KG1 (cell line): ENCODE measurements at places on chromosomes 11 and 22.

DNA sequence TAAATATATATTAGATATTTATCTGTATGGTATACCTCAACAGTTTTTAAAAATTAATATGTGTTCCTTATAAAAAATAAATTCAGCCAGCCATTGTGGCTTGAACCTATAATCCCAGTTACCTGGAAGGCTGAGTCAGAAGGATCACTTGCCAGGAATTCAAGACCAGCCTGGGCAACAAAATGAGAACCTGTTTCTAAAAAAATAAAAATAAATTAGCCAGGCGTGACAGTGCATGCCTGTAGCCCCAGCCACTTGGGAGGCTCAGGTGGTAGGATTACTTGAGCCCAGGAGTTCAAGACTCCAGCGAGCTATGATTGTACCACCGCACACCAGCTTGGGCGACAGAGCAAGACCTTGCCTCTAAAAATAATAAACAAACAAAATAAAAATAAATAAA lies 54.9 kb downstream of the PHF21A start:
- DNase-seq: no peak

- DNase-seq: peak; percentile 79
Measured at GRCh38 chr22:46067159-46068111, 82.9 kb upstream of the PPARA start.

GRCh38 chr22:19523240-19524169 lies 705 bp downstream of the CLDN5 start:
- DNase-seq: no peak

GRCh38 chr11:27720277-27720830 lies 20.1 kb upstream of the BDNF start:
- DNase-seq: no peak

DNA sequence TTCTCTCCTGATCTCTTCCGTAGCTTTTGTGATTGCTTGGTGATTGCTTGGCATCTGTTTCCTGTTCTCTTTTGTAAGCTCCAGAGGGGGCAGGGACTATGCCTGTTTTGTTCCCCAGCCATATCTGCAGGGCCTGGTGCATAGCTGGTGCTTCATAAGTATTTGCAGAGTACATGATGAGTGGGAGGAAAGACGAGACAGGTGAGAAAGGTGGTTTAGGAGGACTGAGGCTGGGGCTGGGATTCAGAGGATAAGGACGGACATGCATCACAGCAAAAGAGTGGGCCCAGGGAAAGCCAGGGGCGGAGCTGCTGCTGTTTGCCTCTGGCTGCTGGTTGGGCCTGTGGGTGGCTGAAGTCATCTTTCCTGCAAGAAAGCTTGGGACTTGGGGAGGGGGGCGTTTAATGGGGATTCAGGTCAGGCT lies 62.4 kb downstream of the DSCAML1 start:
- DNase-seq: peak; percentile 18

DNA sequence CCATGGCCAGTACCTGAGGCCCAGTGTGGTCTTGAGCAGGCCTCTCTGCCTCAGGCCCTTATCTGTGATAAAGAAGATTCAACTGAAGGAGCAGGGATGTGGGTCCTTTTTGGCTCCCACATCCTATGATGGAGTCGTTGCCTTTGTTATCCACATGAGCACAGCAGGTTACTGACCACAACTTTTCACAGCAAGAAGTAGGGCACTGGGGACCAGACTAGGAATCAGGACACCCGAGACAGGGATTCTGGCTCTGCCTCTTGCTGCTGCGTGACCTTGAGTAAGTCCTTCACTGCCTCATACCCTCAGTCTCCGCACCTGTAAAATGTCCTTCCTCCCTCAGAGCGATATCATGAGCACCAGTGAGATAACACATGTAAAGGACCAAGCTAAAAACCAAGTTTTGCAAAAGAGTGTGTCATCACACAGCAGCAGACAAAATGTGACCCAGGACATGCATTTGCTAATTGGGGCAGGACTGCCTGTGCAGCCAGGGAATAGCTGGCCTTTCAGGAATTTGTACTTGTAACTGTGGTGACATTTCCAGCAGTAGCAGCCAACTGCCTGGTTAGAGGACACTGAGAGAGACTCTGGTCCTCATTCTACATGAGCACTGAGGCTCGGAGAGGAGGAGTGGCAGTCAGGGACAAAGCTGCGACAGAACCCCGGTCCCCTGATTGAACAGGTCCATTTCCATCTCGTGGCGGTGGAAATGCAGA lies 13.2 kb upstream of the SMIM35 start:
- DNase-seq: no peak

DNA sequence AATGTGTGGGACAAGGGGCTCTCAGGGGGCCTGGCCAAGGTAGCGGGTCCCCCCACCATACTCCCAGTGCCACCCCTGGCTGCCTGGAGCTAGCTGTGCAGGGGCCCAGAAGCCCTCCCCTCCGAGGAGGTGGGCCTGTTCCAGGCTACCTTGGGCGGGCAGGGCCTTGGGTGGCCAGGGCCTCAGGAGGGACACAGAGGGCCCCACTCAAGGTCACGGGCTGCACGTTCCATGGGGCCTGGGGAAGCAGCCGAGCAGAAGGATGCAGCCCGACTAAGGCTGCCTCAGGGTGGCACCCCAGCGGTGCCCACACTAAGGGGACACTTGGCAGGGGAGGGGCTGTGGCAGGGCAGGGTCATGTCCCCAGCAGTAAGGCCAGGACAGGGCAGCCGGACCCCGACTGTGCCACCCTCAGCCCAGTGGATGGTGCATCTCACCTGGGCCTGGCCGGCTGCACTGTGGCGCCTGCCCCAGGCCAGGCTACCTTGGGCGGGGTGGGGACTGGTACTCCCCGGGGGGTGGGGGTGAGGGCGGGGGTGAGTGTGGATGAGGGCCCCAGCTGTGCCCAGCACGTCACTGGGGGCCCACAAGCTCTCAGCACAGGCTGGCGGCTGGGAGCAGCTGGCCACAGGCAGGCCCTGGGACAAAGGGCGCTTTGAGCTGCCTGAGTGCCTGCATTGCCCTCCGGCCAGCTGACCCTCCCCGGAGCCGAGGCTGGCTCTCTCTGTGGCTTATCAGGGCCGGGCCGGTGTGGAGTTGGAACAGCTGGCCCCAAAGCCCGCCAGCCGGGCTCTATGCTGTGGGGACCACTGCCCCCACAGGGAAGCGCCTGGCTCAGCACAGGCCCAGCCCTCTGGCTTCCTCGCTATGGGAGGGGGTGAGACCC lies 117.1 kb downstream of the KCNQ1 start:
- DNase-seq: no peak

DNA sequence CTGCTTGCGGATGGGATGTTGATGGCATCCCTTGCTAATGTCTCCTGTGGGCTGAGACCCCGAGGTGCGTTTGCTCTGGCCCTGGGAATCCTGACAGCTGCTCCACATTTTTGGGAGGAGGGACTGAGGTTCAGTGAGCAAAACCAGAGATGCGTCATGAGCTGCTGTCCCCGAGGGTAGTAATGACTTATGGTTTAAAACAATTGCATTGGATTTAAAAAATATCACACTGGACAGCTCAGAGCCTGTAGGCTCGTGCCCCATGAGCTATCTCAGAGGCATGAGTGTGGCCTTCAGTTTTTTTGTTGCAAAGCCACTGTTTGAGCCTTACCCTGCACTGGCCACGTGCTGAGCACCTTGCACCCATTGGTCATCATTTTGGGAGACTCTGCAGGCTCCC lies 20.9 kb upstream of the PARVG start:
- no peak for DNase-seq

DNA sequence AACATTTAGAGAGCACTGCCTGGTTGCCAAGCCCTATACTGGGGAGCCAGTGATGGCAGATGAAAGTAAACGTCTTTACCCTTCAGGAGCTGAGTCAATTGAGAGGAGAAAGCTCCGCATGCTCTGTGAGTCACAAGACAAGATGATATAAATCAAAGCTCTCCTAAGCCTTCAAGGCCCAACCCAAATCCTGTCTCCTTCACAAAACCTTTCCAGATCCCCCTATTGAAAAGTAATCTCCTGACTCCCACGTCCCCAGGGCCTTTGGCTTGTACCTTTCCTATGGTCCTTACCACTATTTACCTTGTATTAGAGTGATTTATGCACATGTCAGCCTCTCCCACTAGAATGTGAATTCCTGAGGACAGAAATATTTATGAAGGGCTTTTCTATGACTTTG lies 230.1 kb upstream of the TENM4 start:
- no peak for DNase-seq

DNA sequence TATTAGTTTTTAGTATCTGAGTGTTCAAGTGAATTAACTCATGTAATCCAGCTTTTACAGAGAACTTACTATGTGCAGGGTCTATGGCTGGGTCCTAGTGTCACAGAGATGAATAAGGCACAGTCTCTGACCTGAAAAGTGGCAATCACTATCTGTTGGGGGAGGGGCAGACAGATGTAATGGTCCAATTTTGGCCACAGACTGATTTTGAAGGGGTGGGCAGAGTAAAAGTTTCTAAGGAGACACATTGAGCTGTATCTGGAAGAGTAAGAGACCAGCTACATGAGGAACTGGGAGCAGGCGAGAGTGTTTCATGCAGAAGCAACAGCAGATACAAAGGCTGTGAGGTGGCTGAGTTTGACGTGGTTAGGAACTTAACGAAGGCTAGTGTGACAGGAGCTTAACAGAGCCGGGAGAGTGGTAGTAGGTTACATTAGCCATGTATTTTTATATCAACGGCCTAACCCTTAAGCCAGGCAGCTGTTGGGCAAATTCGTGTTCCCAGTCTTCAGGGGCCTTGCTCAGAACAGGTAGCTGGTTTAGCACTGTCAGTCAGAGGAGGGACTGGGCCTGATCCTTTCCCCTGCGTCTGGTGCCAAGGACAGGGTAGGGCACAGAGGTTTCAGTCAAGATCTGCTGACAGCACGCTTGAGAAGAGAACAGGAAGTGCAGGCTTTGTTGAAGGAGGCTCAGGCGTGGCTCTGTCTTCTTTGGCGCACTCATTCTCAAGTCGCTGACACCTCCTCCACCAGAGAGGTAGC lies 1.4 kb upstream of the STIM1 start:
- DNase-seq: peak; percentile 82

DNA sequence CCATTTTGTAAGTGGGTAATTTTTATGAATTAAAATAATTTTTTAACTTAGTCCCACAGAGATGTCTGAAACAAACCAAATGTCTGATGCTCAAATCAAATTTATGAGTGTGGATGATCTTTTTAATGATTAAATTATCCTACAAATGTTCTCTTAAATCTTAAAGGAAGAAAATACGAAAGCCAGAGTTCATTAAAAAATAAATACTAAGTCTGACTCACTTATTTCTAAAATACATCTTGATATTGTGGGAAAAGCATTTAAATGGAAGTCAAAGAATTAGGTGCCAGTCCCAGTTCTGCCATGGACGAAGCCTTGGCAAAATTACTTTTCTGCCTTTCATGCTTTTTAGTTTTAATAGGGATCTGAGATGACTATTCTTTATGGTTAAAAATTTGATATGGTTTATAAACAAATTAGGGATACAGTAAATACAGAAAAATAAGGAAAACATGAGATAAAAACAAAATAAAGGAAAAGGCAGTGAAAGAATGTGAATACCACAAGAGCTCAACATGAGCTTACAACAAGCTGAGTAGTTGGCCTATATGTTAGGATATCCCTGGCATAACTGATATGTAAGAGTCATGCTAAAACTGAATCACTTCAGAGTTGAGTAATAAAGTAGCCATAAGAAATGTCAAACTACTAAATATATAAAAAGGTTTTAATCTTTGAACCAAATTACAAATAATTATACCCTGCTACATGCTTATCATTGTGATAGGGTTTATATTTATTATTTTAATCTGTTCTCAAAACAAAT lies 9.2 kb downstream of the CCDC34 start:
- DNase-seq: no peak

GRCh38 chr22:39239561-39240423 lies 5.0 kb downstream of the PDGFB start:
- DNase-seq: no peak

- peak; percentile 84 for DNase-seq
Measured at GRCh38 chr22:46373921-46374662, 38.6 kb downstream of the TRMU start.

GRCh38 chr11:134585666-134586610 lies 173.9 kb upstream of the B3GAT1 start:
- no peak for DNase-seq

DNA sequence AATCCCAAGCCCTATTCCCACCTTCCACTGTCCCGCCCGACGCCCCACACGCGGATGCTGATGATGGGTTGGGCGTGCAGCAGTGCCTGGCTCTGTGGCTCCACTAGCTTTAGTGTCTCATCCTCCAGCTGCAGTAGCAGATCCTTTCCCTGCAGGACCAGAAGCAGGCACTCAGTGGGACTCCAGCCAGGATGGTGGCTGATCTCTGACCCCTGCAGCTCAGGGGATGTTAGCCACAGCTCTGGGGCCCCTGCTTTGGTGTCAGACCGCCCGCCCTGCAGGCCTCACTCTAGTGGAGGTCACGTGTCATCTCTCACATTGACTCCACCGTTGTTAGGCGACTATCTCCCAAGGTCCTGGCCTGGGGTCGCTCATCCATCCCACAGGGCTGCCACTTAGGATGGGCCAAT lies 11.8 kb downstream of the SMPD1 start:
- DNase-seq: no peak

DNA sequence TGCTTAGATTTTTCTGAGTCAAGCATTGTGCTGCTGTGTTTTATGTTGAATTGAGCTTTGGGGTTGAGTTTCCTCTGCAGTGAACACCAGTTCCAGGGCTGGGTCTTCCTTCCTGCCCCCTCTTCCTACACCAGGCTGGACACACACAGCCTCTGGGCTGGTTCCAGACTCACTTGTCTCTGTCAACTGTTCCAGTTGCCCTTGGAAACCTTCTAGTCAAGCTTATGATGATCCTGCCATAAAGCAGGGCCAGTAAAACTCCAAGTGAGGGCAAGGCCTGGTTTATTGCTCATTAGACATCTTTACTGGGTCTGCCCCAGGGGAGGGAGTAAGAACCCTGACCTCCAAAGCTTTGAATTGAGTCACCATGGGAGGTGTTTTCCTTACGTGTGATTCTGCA lies 61.1 kb downstream of the KIAA1671 start:
- no peak for DNase-seq

DNA sequence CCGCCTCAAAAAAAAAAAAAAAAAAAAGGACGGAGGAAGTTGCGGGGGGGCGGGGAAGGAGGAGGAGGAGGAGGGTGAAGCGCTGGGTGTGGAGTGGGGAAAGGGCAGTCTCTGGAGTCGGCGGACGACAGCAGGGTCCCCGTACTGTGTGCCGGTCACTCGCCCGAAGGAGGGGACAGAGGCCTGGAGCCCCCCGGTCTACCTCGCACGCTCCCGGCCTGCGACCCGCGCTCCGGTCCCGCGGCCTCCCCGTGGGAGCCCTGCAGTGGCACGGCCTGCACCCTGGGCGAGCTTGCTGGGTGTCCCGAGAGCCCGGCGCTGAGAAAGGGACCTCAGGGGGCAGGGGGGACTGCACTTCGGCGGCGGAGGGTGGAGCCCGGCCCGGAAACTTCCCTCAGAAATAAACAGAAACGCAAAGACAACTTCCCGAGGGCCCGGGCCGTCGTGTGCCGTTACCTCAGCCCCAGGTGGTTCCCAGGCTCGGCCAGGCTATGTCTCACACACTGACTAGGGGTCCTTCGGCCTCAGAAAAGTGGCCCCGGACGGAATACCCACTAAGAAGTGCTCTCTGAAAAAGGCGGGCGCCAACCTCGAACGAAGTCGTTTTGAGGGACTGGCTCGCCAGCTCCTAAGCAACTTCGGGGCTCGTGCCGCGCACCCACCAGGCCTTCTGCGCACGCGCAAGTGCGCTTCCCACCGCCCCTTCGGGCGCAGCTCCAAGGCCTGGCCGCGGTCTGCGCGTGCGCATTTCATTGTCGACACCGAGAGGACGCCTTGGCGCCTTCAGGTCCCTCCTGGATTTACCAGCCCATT lies at the start of gene MAJIN:
Gene MAJIN, minus strand, starts transcription at position 688 of the 813 bp plus-strand sequence. CDS start 12,703 bp downstream, outside the sequence.
- DNase-seq: no peak
